HTR-8/SVneo (cell line): ENCODE measurements at places on chromosomes 1 and 21.

DNA sequence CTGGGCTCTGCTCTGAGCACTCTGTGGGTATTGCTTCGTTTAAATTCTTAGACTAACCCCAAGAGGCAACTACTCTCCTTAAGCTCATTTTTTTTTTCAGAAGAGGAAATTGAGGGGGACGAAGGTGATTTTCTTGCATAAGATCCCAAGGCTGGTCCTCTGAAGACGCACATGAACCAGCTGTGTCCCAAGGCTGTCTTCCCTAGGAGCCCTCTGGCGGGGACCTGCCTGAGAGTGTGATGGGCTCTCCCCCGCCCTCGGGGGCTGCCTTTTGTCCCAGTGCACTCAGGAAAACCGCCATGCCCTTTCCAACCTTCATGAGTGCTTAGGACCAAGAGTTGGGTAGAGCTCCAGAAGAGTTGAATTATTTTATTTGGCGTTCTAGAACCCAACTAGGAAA is 21.7 kb downstream of the UMODL1 start:
- DNase-seq = no peak

- DNase-seq = no peak
These were observed 15.5 kb upstream of the GFI1 start for GRCh38 chr1:92502247-92502646.

GRCh38 chr1:26197813-26198212 is 7.4 kb downstream of the CATSPER4 start:
- DNase-seq = no peak

GRCh38 chr1:211829343-211830054 is 1.1 kb downstream of the LPGAT1 start:
- DNase-seq = peak; percentile 53

GRCh38 chr21:36744560-36745231 is 45.8 kb downstream of the SIM2 start:
- no peak for DNase-seq

GRCh38 chr21:42112857-42113256 is 41.7 kb downstream of the UMODL1 start:
- DNase-seq = no peak

GRCh38 chr21:42124081-42124480 is 53.0 kb downstream of the UMODL1 start:
- DNase-seq = no peak

GRCh38 chr1:36966242-36966641 is 68.1 kb downstream of the GRIK3 start:
- DNase-seq = no peak

DNA sequence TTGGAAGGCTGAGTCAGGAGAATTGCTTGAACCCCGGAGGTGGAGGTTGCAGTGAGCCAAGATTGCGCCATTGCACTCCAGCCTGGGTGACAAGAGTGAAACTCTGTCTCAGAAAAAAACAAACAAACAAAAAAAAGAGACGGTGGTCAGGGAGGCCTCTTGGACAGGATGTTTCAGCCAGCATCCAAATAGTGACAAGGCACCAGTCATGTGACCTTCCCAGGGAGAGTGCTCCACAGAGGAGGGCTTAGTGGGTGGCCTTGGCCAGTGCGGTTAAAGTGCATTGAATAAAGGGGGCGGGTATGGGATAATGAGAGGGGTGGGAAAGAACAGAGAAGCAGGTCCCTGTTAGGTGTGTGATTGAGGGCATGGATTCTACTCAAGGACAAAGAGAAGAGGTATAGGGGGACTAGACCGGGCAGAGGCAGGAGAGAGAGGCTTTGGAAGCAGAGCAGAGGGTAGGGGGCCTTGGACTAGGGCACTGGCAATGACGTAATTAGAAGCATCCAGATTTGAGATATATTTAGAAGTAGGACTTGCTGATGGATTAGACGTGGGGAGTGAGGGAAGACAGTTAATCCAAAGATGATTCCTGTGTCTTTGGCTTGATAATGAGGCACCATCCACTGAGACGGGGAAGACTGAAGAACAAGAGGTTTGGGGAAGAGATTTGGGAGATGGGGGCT is 12.0 kb upstream of the RYR2 start:
- DNase-seq = no peak

GRCh38 chr1:49356594-49356993 is 579.9 kb upstream of the BEND5 start:
- DNase-seq = no peak
